CD4-positive, alpha-beta T cell treated with Interleukin-17A for 1 hour (primary cell): ENCODE measurements at places on chromosomes 12 and 14.

GRCh38 chr12:125734137-125734536 lies 668.9 kb downstream of the AACS start:
- DNase-seq = no peak

GRCh38 chr12:108182096-108182495 lies 53.0 kb downstream of the WSCD2 start:
- no peak for DNase-seq

DNA sequence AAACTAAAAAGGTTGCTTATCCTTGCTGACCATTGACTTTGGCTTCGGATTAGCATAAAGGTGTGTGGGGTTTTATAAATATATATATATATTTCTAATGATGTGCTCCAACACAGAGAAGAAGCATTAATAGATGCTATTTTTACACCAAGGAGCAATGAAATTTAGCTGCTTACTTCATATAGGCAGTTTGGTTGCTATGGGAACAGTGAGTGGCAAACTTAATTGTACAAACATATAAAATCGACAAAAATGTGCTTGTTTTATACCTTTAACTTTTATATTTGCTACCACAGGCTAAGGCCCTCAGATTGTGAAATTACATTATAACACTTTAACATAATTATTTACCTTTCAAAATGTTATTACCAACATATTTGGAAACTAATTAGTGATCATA lies 303.4 kb downstream of the SEC23A start:
- DNase-seq = no peak

GRCh38 chr12:2003676-2004112 lies 563 bp downstream of the DCP1B start:
- DNase-seq = no peak

- peak; percentile 70 for DNase-seq
Observed at GRCh38 chr12:68374307-68374982, 42.3 kb upstream of the MDM1 start.

DNA sequence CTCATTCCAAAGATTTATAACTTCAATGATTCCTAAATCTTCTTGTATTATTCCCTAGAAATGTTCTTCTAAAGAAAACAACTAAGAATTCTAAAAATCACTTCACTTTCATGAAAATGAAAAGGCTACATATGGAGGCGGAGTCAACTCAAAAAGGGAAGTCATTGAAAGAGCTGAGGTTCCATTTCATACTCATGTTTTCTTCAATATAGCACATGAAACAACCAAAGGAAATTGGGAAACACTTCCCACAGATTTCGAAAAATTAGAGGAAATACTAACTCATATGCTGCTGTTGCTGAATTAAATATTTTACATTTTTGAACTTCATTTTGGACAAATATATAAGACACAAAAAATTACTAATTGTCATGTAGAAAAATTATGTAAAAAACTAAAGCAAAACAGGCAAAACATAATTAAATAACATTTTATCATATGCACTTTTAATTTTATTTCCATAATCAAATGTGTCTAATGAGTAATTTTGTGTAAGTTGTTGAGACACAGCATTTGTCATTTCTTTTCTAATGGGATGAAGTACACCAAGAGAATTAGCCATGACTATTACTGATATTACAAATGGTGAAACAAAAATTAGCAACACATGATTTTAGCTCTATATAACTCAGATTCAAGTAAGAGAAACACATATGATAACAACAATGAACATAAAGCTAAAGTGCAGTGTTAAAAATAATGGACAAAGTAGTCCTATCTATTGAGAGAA lies at the start of gene CD163:
Gene CD163, minus strand, starts transcription at position 92 of the 730 bp plus-strand sequence. Its CDS starts 87 bp downstream, at position 5.
- peak; percentile 5 for DNase-seq

DNA sequence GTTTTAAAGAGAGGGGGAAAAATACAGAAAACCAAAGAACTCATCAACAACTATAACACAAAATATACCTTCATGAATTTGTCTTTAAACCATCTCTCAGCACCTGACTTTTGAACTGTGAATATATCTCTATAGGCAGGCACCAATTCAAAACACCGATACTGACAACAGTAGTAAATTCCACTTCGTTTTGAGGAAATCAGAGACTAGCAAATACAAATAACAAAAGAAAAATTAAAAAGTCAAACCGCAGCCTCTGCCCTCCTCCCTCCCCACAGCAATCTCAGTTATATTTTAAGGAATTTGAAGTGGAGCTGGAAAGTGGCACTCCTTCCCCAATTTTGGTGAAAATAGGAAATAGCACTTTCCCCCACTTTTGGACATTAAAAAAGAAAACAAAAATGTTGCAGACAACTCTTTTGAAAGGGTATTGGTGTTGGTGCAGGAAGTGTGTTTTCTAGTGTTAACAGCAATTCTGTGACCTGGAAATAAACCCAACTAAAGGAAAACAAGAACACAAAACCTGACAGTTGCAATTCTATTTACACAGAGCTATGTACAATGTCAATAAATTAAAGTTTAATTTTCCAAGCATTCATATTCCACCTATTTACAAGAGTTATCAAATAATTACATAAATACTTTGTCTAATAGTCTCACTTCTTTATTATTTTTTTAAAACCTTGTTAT lies 13.5 kb downstream of the TBX3 start:
- DNase-seq = no peak

GRCh38 chr14:65187421-65188049 lies 85.2 kb upstream of the MAX start:
- DNase-seq = no peak

- no peak for DNase-seq
Observed at GRCh38 chr12:129994634-129995033, 90.8 kb upstream of the TMEM132D start.

GRCh38 chr12:53676656-53677015 lies 753 bp upstream of the ATP5MC2 start:
- no peak for DNase-seq

- no peak for DNase-seq
Observed at GRCh38 chr14:93905623-93906022, 21.5 kb upstream of the FAM181A start.

- DNase-seq = no peak
Observed at GRCh38 chr12:32400866-32401265, 1.5 kb downstream of the FGD4 start.

- DNase-seq = no peak
Observed at GRCh38 chr12:108722992-108723766, 8.1 kb downstream of the CORO1C start.

DNA sequence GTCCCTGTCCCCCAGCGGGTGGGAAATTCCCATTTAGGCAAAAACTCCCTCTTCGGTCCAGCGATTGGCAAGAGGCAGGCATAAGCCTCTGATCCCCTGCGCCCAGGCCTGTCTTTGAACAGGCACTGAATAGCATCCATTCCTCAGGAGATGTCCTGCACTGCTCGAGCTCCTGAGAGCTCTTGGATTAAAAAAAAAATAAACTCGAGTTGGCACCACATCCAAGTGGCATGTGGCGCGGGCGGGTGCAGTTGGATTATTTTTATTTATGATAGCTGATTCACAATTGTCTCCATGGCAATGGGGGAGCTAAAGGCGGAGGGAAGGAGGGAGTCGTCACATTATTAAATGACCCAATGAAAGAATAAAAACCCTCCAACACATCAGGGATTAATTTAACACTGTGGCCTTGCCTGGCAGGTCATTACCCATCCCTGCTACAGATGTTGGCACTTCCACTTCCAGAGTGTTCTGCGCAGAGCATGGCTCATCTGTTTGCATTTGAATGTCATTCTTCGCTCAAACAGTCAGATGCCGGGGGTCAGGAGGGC lies 207.2 kb downstream of the AACS start:
- no peak for DNase-seq

- DNase-seq = no peak
Observed at GRCh38 chr12:82593901-82594396, 92.8 kb upstream of the TMTC2 start.

DNA sequence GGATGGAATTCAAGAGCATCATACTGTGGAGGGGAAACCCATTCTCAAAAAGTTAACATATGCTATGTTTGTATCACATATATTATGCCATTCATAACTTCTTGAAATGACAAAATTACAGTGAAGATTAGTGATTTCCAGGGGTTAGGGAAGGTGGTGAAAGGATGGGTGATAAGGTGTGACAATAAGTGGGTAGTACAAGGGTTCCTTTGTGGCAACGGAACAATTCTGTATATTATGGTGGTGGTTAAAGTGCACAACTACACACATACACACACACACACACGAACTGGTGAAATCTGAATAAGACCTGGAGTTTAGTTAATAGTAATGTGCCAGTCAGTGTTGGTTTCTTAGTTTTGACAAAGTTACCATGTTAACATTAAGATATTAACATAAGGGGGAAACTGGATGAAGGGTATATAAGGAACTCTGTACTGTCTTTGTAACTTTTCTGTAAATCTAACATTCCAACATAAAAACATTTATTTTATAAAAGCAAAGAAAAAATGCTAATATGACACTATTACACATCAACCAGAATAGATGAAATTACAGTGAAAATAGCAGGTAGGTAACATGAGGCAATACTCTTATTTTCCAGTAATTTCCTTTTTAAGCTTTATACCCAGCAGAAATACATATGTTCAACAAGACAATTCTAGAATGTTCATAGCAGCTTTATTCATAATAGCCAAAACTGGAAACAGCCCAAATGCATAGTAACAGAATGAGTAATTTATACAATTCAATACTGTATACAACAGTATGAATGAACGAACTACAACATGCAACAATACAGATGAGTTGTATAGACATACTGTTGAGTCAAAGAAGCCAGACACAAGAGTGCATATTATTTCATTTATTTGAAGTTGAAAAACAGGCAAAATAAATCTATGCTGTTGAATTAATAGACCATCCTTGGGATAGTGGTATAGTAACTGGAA lies 44.0 kb upstream of the OR5AU1 start:
- no peak for DNase-seq

- DNase-seq = no peak
Observed at GRCh38 chr14:63611078-63611477, 30.6 kb downstream of the WDR89 start.

DNA sequence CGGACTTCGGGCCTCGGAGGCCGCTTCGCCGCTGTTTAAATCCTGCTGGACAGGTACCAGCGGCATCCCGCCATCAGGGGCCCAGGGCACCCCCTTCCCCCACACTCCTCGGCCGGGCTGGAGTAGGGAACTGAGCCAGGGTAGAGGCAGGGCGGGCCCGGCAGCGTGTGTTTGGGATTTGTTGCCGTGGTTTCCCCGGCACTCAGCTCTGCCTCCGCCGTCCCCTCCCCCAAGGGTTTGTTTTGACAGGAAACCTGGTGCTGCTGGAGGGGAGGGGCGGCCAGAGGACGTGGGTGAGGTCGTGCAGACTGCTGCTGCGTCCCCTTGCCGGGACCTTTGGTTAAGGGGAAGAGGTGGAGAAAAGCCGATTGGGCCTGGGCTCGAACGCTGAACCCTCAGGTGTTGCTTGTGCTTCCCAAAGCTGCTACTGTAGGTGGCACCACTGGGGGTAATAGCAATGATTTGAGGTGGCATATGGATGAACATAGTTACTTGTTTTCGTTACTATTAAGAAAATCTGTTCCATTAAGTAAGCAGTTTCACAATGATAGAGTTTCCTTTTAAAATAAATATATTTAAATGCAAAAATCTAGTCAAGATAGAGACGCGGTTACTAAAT lies 778 bp downstream of the TCP11L2 start:
- peak; percentile 95 for DNase-seq

DNA sequence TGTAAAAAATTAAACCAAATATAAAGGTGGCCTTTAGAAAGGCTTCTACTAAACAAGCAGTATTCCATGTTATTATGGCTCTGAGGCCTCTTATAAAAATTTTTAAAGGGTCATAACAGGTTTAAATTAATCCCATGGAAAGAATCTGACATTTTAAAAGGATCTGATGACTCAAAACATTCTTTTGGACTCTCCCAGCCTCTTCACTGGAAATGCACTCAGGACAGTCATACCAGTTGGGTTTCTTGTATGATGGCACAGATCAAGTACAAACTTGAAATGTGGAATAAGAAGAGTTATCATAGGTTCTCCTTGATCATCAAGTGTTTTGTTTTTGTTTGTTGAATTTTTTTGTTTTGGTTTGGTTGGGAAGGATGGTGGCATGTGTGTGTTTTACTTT lies 50.8 kb downstream of the PPP2R5E start:
- DNase-seq = no peak

DNA sequence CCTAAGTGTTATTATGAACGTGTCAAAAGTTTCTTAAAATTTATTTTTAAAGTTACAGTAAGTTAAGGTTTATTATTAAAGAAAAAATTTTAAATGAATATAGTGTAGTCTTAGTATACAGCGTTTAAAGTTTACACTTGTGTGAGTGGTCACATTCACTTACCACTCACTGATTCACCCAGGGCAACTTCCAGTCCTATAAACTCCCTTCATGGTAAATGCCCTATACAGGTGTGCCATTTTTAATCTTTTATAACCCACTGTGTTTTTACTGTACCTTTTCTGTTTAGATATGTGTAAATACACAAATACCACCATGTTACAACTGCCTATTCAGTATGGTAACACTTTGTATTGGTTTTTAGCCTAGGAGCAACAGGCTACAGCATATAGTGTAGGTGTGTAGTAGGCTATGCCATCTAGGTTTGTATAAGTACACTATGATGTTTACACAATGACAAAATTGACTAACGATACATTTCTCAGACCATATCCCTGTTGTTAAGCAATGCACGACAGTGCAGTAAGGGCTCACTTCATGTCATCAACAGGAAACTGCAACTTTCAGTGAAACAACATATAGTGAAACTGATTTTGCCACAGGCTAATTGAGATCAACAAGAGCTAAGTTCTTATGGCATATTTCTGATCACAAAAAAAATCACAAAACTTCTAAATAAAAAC lies 112.0 kb upstream of the TMCC3 start:
- no peak for DNase-seq

DNA sequence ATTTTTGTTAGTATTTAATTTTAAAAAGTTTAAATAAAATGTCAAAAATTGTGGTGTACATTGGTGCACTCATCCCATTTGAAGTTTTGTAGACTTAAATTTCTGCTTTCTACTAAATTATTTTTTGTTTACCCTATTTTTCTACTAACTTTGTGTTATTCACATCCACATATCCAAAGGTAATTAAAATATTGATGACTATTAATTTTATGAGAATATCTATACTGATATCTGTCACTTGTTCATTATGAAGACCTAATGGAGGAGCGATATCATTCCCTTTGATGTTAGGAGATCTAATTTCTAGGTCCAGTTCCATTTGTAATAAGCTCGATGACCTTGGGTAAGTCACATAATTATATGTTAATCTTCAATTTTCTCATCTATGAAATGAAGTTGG lies 325.7 kb upstream of the STXBP6 start:
- no peak for DNase-seq

DNA sequence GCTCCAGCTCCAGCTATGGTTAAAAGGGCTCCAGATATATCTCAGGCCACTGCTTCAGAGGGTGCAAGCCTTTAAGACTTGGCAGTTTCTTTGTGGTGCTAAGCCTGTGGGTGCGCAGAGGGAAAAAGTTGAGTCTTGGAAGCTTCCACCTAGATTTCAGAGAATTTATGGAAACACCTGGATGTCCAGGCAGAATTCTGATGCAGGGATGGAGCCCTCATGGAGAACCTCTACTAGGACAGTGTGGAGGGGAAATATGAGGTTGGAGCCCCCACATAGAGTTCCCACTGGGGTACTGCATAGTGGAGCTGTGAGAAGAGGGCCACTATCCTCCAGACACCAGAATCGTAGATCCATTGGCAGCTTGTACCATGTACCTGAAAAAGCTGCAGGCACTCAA lies 69.9 kb downstream of the SDR9C7 start:
- no peak for DNase-seq

GRCh38 chr14:59803052-59803540 lies 67.5 kb downstream of the RTN1 start:
- no peak for DNase-seq
